H7 (cell line): ENCODE measurements at places on chromosomes 16 and 17.

DNA sequence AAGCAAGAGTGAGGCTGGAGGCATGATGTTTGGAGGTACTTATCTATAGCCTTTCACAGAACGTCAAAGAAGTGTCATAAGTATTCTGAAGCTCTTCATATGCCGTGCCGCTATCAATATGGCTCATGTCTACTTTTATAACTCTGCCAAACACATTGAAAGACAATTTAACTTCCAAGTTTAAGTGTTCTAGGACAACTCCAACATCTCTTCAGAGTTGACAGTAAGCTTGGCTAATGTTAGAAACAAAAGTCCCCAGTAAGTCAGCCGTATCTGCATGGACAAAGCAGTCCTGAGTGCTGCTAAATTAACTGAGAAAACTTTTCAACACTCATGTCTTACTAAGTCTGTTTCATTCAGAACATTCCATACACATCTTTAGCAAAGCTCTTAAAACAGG is 32.2 kb downstream of the GRB2 start:
- DNase-seq: no peak

DNA sequence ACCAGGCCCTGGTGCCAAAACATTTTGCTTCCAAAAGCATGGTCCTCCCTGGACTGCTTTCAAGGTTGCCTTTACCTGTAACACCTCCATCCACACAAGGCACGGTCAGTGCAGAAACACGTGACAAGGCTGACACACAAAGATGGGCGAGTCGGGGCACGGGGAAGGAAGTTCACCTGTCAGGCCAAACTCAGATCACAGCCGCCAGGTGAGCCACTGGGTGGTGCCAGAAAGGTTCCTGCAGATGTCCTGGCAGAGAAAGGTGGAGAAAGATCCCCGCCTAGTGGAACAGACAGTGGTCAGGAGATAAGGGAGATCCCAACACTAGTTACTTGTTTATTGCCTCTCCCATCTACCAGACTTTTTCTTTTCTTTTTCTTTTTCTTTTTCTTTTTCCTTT is 155.3 kb downstream of the AIPL1 start:
- peak; percentile 80 for DNase-seq

DNA sequence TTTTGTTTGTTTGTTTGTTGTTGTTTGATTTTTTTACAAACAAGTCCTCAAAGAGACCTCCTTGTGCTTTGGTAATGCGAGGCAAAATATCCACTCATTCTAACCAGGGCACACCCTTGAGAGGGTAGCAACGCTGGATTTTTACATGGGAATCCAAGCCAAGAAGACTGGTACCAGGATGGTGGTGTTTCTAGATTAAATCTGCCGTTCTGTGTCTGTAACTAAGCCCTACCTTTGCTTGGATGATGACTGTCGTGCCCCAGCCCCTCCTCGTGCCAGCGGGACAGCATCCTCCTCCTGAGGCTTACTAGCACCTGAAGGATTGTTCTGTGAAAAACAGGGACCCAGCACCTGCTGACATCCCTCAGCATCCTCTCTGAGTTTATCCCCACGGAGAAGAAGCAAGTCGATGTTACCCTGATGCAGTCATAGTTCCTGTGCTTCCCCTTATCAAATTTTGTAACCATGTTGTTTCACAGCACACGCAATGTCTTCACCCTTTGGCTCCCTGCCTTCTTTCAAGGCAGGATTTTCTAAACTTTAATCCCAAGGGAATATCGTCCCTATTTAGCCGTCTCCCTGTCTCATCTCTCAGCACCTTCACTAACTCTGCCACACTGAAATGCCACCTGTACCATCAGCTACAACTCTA is 5.1 kb upstream of the HSBP1 start:
- no peak for DNase-seq

GRCh38 chr17:57572062-57572461 is 173.0 kb downstream of the CCDC182 start:
- DNase-seq: no peak

- DNase-seq: no peak
Measured at GRCh38 chr17:57207396-57207795, 48.9 kb upstream of the MSI2 start.

DNA sequence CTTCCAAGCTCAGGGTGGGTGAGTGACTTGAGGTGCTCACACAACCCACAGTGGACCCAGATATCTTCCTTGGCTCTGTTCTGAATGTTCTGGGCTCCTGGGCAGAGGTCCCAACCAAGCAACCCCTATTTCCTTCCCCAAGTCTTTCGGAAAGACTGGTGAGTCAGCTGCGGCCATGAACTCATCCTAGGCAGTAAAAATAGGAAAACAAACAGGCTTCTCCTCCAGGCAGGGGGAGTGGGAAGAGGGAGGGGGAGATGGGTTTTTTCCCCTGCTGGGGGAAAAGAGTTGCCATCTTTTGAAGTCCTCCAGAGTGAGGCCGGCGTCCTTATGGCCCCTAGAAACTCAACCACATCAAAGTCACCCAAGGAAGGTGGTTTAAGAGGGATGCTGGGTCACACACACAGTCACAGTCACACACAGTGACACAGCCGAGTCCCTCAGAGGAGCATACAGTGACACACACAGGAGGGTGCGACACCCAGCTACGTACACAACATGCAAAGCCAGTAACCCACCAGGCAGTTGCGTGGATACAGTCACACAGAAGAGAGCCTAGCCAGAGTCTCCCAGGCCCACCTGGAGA is 16.0 kb upstream of the DLX4 start:
- DNase-seq: peak; percentile 49

DNA sequence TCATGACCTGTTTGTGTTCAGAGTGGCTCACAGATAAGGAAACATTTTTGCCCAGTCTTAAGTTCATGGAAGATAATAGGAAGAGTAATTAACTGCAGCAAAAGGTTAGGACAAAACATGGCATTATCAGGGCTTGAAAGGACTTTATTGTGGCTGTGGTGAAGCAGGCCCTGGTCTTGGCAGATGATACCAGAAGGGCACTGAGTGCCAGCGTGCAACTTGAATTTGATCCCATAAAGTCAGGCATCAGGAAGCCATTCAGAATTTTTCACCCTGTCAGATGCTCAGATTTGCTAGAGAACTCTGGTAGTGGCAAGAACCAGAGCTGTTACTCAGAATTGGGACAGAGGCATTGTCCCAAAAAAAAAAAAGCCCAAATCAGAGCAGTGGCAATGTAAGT is 11.2 kb upstream of the COG7 start:
- no peak for DNase-seq

DNA sequence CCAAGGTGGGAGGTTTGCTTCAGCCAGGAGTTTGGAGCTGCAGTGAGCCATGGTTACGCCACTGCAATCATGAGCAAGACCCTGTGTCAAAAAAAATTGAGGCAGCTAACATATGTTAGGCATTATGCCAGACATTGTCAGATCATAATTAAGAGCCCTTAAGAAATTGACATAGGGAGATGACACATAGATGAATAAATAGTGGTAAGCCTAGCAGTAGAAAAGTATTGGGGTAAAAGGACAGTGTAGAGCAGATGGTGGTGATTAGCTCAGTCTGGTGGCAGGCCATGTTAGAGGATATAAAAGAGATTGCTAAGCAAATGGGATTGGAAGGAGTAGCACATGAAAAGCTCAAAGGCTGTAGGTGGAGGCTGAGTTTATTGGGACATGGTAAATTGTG is 22.6 kb downstream of the SRCAP start:
- DNase-seq: no peak

- peak; percentile 86 for DNase-seq
Measured at GRCh38 chr17:50604513-50604912, 30.2 kb upstream of the ABCC3 start.

- no peak for DNase-seq
Measured at GRCh38 chr17:15404106-15405057, 63.0 kb upstream of the TEKT3 start.

GRCh38 chr17:58565389-58566311 is 51.2 kb upstream of the MTMR4 start:
- DNase-seq: peak; percentile 38

DNA sequence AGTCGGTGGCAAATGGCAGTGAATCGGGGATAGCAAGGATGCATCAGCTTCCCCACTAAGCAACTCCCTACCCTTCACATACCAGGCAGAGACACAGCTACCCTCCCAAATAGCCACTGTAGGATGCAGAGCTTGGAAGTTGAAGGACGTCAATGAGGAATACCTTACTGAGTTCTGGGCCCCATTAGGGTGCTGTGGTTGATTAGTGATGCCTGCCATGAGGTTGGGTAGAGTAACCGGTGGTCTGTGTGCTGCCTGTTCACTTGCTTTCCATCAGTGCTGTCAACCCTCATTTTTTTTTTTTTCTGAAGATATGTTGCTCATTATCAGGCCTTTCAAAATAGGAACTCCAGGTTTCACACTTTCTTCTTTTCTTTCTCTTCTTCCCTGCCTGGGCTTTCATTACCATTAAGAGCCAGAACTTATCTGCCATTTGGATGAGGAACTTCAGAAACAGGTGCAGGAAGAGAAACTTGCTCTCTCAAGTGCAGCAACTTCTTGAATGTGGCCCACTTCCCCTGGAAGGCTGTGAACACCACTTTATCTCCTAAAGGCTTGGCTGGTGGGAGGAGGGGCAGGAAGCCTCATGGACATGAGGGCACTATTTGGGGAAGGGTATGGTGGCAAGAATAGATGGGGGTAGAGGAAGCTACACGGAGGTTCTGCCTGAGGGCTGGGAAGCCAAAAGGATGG is 183.5 kb downstream of the NTN1 start:
- DNase-seq: no peak

- DNase-seq: no peak
Measured at GRCh38 chr16:66656547-66656946, 40.0 kb downstream of the CMTM4 start.

GRCh38 chr17:31582151-31582907 is 190.9 kb downstream of the RAB11FIP4 start:
- no peak for DNase-seq

GRCh38 chr17:66605541-66605940 is 229.4 kb upstream of the CACNG5 start:
- no peak for DNase-seq

GRCh38 chr16:17566656-17567450 is 96.1 kb upstream of the XYLT1 start:
- DNase-seq: no peak

- peak; percentile 83 for DNase-seq
Measured at GRCh38 chr17:28744972-28745785, 1.4 kb downstream of the TRAF4 start.

DNA sequence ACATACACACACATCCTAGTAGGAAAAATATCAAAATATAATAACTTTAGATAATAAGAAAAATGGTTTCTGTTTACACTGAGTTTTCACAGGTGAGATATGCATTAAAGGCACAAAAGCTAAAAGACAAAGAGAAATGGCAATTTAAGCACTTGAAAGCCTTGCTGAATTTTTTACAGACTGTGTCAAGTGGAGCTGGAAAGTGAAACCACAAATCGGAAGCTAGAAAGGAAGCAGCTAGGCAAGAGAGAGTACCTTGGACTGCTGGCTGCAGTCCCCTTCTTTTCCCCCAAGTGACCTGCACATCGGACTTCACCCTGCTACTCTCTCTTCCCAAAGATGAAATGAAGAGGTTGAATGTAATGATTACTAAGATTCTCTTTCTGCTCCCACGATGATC is 135.1 kb downstream of the CDH13 start:
- no peak for DNase-seq

DNA sequence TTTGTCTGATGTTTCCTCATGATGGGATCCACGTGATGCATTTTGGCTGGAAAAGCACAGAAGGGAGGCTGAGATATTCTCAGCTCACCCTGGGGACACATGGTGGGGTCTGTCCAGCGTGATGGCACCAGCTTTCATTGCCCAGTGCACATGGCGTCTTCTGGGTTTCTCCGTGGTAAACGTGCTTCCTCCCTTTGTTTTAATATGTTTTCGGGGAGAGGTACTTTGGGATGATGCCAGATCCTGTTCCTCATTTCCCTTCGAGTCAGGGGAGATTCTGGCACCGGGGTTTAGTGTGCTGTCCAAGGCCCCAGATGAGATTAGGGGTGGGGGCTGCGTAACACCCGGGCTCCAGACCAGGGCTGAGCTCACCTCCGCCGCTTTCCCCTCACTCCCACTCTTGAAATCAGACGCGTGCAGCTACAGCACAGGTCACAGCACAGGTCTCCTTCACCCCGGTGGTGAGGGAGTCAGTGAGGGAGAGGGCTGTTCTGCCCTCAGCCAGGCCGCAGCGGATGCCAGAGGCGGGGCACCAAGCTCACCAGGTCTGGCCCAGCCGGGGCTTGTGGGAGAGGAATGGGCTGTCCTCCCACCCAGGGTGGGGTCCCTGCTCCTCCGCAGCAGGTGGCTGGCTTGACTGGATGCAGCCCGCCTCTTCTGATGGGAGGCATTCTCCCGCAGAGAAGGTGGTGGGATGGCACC is 33.9 kb downstream of the COX4I1 start:
- peak; percentile 35 for DNase-seq

- no peak for DNase-seq
Measured at GRCh38 chr17:32954477-32954876, 26.5 kb downstream of the TMEM98 start.

DNA sequence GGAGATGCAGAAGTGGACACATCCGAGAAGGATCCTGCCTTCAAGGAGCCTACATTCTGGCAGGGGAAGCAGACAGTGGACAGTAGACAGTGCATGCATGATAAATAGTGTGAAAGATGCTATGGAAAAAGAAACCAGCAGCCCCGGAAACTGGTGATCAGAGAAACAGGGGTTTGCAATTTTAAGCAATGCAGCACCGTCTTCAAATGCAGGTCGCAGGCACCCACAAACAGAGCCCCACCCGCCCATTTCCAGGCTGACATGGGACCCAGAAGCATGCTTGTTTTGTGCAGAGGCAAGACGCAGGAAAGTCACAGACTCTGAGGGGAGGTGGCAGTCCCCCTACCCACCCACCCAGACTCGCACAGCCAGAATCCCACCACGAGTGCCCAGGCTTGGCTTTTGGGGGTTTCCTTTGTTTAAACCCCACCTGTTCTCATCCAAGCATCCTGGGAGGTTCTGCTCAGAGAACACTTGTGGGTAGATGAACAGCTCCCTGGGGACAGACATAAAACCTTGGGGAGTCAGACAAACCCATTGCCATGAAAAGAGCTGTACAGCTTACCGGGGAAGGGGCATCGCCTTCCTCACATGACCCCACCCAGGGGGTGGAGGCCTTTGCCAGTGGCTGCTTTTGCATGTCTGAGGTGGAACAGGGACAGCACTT is 114.3 kb downstream of the MGAT5B start:
- no peak for DNase-seq

DNA sequence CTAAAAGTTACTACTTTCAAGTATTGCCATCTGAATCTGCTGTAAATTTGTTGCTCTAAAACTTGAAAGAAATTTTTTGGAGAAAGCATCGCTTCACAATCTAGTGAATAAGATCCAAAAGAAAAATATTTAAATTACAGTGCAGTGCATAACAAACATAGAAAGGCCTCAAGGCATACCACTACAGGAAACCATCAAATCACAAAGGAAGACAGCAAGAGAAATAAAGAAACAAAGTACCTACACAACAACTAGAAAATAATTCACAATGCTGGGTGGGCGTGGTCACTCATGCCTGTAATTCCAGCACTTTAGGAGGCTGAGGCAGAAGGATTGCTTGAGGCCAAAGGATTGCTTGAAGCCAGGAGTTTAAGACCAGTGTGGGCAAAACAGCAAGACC is 104.9 kb downstream of the BRIP1 start:
- DNase-seq: no peak

DNA sequence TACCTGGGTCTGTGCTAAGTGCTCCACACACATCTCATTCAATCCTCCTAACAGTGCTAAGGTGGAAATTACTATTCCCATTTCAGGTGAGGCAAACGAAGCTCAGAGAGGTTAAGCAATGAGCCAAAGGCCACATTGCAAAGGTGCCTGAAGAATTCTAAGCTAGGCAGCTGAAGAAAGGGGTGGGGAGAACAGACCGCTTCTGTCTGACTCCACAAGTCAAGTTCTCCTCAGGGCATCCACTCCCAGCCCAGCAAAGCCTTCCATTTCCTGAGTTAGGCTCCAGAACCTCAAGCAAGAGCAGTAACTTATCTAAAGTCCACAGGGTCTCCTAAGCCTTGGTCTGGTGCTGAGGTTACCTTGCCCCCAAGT is 27.0 kb upstream of the MRPS23 start:
- no peak for DNase-seq
